ENCODE measurements at places on chromosomes 11 and 22.

DNA sequence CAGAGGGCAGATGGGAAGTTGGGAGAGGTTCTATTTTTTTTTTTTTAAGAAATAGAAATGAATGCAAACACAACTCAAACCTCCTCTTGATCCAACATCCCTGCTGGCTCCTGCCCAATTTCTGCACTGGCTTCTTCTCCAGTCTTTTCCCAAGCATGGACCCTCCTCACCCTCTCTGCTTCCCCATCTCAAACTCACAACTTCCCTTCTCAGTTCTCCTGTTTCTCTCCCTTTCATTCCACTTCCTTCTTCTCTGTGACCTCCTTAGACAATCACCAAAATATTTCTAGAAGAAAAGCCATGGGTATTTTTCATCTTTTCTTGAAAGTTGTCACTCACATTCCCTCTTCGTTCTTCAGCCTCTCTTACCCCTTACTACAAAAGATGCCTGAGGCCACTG lies 85.2 kb upstream of the VPREB1 start:
- DNase-seq: no peak

- DNase-seq: no peak
These were observed 8.0 kb downstream of the ARFGAP3 start for GRCh38 chr22:42848941-42849550.

DNA sequence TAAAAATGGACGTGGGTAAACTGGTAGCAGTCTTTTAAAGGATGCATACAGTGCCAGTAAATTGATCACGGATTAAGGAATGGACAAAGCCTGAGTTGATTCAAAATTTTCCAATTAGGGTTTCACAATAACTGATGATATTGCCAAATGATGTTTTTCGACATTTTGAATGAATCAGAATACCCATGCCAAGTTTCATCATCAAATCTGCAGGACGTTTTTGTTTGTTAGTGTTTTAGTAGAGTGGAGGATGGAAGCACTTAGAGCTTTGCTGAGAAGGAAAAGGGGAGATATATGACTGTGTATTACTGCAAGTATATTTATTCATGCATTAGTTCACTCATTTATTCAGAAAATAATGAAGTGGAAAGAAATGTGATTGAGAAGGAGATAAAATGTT lies 78.3 kb downstream of the SLC17A6 start:
- no peak for DNase-seq

DNA sequence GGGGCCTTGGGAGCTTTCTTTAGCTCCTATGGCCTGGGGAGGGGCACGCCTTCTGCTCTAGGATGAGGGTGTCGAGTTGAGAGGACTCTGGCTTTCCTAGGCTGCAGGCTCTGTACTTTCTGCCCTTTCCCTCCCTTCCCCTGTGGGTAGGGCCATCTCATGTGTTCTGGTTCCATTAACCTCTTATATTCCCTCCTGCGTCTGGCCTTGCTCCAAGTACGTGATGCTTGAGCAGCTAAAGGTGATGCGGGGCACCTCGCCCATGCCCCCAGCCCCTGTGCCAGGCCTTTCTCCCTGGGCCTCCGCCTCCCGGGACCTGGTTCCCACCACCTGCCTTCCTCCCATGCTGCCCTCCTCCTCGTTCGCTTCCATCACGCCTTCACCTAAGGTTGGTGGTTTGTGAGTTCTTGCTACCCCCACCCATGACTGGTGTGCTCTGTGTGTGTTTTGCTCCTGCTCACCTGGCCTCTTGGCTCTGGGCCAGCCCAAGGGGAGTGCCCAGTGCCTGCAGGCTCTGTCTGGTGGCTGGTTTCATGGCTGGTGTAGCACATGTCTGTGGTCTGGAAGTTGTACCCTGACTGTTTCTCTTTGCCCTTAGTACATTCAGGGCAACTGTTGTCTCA lies 34.1 kb downstream of the PHLDB1 start:
- no peak for DNase-seq

GRCh38 chr11:36044636-36045035 lies 100.8 kb downstream of the LDLRAD3 start:
- DNase-seq: no peak

GRCh38 chr11:76318744-76319384 lies 62.1 kb downstream of the THAP12 start:
- DNase-seq: peak; percentile 63

DNA sequence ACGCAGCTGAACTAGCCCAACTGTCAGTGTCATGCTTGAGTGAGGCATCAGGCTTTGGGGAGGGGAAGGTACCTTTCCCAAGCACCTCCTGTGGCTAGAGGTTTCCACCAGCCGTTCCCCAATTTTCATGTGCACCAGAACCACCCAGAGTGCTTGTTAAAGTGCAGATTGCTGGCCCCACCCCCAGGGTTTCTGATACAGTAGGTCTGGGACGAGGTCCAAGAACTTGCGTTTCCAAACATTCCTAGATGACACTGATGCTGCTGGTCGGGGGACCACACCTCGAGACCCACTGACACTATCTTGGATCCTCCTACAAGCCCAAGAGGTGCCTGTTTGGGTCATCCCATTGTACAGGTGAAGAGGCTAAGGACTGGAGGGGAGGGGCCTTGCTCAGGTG lies 59.8 kb downstream of the PDE2A start:
- DNase-seq: no peak

DNA sequence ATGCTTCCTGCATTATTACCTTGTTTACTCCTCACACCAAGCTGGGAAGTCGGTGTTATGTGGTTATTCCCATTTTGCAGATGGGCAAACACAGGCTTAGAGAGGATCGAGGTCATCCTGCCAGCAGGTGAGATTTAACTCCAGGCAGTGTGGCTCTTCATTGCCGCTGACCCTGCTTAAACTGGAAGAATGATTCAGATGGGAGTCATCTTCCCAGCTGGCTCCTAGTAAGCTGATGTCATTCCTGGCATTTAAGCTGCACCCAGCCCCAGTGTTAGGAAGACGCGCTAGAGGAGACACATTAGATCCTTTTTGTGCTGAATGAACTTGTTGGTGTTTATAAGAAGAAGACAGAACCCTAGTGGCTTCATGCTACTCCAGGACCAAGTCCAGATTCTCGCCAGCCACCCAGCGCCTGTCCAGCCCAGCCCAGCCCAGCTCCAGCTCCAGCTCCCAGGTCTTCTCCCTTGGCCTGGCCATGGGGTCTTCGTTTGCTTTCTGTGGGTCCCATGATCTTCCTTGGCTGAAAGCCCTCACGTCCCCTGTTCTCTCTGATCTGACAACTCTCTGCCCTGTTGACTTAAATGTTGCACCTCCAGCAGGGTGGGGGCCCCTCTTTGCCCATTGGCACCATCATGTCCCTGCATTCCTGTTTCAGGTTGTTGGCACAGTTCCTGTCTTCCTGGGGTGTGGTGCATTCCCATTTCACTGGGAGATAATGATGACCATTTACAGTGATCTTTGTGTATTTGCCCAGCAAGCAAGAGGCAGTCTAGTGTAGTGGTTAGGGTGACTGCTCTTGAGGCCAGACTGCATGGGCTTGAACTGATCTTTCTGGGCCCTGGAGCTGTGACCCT lies 13.6 kb downstream of the PARVB start:
- no peak for DNase-seq

DNA sequence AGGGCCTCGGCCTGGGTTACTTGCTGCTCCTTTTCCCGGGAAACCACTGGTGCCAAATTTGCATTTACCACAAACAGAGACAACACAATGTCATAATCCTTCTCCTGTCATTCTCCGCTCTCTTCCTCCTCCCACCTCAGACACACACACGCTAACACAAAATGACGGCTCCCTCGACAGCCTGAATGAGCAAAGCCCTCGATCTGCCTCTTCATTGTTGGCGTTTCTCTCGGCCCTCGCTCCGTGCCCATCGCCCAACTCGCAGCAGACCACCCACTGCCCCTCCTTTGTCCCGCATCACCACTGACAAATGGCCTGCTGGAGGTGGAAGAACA lies 12.5 kb upstream of the TCF20 start:
- DNase-seq: no peak

- no peak for DNase-seq
These were observed 1112.0 kb upstream of the RAG2 start for GRCh38 chr11:37710031-37710430.

DNA sequence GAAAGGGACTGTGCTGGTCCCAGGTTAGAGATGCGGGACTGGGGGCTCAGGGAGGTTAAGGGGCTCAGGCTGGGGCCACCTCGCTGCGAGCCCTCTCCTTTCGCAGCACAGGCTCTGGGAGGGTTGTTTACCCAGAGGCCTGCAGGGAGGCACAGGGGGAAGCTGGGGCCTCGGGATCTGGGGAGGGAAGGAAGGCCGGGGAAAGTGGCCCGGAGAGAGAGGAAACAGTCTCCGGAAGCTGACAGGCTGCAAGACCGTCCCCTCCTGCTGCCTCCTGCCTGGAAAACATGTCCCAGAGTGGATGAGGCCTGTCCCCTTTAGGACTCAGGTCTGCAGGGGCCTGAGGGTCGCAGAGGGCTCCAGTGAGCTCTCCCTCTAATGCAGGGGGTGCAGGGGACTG lies 45.4 kb downstream of the MYO7A start:
- DNase-seq: no peak

GRCh38 chr22:32836280-32837123 lies 35.0 kb downstream of the TIMP3 start:
- DNase-seq: no peak

- DNase-seq: no peak
These were observed 729.3 kb downstream of the NTM start for GRCh38 chr11:132099692-132100091.
